Left renal cortex interstitium (tissue), 4 donors: ENCODE measurements at places on chromosomes 16 and 17. TPM values are rescaled to one million over a fixed set of nuclear protein-coding genes. Genes with fewer than 3 reads are reported as not detected.
A peak's percentile ranks its signal among the peaks of the same experiment; 100 is the strongest.

GRCh38 chr16:67091906-67092566, 17.7 kb upstream of the PHAF1 start:
- DNase-seq = no peak

DNA sequence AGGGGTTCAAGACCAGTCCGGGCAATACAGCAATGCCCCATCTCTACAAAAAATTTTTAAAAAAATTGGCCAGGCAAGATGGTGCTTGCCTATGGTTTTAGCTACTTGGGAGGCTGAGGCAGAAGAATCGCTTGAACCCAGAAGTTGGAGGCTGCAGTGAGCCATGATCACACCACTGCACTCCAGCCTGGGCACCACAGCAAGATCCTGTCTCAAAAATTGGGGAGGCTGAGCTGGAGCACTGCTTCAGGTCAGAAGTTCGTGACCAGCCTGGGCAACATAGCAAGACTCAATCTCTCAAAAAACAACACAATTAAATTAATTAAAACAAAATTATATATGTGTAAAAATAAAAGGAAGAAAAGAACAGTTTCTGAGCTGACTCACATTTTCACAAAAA, 74.8 kb upstream of the CLEC18B start:
- DNase-seq = no peak

GRCh38 chr16:31487071-31487719, 4.3 kb downstream of the SLC5A2 start:
- DNase-seq = no peak

GRCh38 chr16:19886073-19886941, 1.7 kb upstream of the GPRC5B start:
- peak; percentile 73 for DNase-seq

DNA sequence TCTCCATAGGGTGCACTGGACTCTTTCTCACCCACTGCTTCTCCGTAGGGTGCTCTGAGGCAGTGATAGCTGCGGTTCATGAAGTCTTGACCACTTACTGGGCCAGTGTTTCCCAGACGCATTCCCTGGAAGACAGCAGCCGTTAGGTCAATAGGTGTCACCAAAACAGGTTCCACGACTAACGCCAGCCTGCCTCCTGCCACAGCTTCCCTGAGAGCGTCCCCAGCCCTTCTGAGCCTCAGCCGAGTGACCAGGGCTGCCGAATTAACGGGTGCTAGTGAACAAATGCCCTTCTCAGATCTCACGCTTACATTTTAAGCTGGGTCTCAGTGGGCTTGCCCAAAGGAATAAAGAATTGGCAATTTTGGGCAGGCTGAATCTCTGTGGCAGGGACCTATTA, 188.7 kb upstream of the TNRC6C start:
- no peak for DNase-seq

DNA sequence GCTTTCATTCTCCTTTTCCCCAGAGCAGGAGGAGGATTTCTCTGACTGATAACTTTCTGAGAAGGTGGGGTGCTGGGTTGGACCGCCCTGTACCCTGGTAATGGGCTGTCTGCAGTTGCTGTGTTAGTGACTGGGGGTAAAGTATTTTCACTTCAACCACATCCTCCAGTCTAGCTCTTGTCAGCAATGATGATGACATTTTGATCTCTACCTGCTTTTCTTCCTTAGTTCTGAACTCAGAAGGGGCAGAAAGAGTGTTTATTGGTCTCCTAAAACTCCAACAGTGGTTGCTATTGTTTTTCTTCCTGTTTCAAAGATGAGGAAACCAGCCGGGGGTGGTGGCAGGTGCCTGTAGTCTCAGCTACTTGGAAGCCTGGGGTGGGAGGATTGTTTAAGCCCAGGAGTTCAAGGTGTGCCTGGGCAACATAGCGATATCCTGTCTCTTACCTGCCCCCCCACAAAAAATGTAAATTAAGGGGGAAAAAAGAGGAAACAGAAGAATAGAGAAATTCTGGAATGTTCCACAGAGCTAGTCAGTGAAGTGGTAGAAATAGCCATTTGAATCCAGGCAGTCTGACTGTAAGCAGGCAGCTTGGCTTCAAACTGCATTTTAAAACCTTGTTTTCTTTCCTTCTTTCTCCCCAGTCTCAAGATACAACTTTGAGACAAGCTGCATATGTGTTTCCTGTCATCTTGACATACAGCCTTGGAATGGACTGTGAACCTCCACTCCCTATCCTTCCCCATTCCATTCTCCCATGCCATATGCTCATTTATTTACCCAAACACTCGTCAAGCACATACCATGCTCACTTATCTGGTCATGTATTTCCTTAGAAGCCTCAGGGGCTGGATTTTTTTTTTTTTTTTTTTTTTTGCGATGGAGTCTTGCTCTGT, 3.3 kb upstream of the N4BP1 start:
- peak; percentile 49 for DNase-seq

DNA sequence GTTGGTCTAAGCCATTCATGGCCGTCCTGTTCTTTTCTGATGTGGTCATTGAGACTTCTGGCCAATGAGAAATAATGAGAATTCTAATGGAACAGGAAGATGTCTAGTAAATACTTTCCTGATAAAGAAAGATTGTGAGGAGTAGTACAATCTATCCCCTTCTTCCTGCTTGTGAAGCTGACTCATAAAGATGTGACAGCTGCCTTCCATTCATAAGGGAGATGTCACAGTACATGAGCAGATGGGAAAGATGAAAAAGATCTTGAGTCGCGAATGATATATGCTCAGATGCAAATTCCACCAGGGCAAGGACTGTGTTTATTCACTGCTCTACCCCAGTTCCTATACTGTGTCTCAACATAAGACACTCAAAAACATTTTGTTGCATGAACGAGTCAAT, 111.7 kb upstream of the FOXF1 start:
- DNase-seq = no peak

DNA sequence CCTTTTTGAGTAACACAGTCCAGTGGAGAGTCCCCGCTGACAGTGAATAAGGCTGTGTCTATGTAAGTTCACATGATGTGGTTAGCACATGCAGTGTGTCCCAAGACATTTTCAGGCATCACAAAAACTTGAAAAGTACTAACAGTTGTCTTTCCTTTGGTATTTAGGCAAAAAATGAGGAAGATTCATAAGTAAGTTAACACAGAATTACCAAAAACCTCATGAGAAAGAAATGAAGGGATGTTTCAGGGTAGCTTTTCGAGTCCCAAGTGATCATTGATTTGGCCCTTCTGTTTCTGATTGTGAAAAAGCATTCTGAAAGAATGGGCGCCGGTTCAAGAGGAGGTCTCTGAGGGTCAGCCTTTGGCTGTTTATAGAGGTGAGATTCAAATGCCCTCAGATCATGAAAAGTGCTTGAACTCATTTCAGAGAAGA, 529 bp upstream of the ASPA start:
- no peak for DNase-seq

DNA sequence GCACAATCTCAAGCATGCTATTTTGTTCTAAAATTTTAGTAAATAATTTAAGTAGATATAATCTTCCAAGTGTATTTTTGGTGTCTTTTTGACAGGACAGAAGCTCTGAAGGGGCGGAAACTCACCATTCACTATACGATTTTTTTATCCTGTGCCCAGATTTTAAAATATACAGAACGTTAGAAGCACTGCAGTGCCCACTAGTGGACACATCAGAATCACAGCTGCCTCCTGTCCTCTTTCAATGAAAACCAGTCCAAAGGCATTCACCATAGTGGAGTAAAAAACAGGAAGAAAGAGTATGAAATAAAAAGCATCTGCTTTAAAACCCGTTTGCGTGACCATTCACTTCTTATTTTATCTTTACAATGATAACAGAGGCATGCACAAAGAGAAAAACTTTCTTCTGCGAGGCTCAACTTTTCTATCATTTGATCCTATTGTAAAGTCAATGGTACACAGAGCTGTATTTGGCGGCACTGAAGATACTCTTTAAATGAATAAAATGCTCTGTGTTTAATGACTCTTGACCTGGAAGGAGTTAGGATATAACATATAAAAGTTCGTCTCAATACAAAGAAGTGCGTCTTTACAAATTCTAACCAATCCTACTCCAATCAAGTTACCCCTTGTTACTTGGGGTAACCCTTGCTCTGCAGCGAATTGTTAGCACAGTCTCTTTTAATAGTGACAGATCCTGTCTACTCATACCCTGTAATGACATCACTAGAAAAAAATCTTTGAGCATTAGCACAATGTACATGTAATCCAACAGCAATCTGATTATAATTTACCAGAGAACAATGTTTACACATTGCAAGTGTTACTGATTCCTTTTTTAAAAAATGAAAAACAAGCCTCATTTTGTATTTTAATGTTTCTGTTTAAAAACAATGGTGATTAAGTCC, 339.8 kb upstream of the PSMD7 start:
- peak; percentile 28 for DNase-seq

- no peak for DNase-seq
Measured at GRCh38 chr17:50423553-50424159, 2.4 kb upstream of the ACSF2 start.

DNA sequence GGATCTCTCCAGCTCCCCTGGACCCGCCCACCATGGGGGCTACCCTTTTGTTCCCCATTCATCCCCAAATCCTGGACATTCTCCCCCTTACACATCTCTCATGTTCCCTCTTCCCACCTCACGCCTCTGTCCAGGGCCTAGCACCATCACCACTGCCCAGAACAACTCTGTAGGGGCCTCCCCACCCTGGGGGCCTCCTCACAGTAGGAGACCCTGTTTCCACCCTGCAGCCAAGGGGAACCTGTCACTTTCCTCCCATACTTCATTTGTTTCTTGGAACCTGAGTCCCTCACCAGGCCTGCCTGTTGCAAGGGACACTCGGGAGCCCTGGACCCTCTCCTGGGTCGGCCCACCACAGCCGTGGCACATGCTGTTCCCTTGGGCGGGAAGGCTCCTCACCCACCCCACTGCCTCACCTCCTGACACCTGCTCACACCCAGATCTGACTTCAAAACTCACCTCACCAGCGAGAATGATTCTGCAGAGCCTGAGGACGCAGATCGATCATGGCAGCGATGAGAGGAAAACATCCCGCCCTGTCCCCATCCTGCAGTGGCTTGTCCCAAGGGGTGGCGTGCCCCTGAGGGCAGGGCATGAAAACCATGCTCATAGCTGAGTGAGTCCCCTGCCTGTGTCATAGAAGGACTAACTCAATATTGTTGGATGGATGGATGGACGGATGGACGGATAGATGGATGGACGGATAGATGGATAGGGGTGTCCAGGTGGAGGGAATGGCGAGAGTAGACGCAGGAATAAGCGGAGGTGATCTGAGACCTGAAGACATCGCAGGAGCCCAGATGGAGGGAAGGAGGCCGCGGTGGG, 6.8 kb upstream of the RASD1 start:
- no peak for DNase-seq

DNA sequence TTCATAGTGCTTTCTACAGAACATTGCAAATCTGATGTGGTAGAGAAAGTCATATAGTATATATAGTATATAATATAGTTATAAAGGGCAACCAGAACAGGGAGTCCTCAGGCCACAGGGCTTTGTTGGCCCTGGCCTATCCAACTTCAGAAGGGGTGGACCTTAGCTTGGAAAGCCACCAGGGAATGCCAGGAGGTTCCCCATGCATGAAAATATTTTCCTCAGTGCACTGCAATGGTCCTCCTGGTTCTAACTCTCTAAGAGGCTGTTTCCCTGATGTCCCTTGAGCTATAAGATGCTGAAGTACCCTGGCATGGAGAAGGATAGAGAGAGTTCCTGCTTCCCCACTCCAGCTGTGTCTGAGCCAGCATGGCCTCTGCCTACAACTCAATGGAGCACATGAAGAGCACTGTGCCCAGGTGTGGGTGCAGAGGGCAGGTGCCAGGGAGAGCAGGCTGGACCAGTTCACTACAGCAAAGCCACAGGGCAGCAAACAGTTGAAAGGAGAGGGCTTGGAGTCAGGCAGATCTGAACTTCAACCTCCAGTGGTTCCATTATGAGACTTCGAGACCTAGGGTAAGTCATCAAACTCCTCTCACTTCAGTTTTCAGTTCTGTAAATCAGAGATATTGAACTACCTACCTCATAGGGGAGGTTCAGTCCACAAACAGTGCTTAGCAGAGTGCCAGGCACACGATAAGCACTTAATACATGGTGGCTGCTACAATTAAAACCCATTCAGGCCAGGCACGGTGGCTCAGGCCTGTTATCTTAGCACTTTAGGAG, 183.1 kb downstream of the SALL1 start:
- no peak for DNase-seq

GRCh38 chr16:27175888-27176287, 27.4 kb upstream of the KDM8 start:
- DNase-seq = no peak

DNA sequence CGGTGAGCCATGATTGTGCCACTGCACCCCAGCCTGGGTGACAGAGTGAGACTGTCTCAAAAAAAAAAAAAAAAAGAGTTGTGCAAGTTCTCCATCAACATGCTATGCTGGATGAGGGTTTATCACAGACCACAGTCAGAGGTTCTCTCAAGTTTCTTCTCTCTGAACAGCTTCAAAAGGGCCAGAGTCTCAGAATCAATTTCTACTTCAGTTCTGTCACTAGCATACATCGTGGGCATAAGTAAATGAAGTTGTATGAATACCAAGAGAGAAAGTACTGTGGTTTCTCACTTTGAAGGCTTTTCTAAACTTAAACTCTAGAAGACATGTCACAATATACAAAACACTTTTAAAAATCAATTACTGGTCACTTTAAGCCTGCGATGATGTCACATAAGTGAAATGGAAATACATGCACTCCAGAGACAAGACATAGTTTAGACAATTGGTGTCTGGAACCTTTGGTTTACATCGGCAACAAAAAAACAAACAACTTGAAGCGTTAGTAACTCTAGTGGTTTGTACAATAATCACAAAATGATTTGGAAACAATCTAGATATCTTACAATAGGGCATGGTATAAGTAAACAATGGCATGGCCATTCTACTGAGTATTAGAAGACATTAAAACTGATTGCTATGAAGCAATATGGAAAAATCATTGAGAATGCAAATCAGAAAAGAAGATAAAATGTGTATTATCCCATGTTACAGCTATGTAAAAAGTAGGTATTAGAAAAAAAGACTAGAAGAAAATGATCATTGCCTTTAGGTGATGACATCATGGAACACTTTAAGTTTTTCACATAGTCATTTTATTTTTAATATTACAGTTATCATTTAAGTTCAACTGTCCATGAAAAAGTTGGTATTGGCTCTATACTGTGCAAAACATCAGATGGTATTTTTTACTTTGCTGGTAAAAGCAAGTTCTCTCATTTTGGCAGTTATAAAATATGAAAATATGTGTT, 232.3 kb downstream of the ZFHX3 start:
- no peak for DNase-seq

The PRR35 gene
- 13.6 TPM for polyA plus RNA-seq

The CHMP1A gene
- 69.0 TPM for polyA plus RNA-seq

The C16orf96 gene
- 0.24 TPM for polyA plus RNA-seq

The CA7 gene
- 0.33 TPM for polyA plus RNA-seq

The KRT33A gene
- polyA plus RNA-seq = not detected

The ZFP3 gene
- 11.9 TPM for polyA plus RNA-seq

The KRTAP16-1 gene
- not detected for polyA plus RNA-seq

The TRPV2 gene
- 2.5 TPM for polyA plus RNA-seq

The SPEM2 gene
- not detected for polyA plus RNA-seq
